ENCODE measurements at places on chromosomes 2 and 18.

DNA sequence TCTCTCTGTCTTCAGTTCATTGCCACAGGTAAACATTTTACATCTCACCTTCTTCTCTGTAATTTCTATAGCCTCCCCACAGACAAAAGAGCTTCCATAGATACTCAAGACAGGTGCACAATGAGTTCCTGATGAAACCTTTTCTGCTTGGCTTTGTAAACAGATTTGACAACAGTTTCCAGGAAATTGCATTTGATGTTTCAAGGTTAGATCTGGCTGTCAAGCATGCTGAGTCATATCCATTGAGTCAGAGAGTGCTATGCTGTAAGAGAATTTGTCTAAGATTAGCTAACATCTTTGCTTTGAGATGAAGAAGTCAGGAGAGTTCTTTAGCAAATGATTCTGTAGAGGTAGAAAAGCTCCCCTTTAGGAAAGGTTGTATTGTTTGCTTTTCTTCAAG lies 40.6 kb upstream of the MAP2 start:
- DNase-seq, result no peak

DNA sequence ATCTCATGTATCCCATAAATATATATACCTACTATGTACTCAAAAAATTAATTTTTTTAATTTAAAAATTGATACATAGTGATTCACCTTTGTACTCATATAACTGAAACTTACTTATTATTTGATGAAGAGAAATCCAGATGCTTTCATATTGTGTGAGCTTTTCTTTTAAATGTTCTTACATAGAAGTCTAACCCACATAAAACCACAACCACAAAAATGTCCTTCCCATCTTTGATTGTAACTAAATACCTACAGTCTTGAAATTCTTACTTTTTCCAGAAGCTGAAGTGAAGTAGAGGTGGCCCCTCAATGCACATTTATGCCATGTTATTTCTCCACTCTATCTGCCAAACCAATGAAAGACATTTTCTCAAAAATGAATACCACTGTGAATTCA lies 117.9 kb upstream of the COL5A2 start:
- no peak for DNase-seq

DNA sequence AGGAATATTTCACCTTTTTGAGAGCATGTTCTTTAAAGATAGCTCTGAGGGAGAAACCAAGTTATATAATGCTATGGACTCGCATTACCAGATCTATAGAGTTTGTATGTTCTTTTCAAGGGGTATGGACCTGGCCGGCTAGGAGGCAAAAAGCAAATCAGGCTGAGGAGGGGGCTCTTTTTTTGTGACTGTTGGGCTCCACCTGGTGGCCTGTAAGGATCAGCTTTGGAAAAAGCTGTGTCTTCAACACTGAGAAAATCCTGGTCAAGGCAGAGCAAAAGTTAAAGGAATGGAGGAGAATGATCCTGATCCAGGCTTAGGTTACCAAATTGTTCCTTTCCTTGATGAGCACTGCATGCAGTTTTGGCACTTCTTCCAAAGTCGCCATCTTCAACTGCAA lies 180.5 kb downstream of the DIS3L2 start:
- DNase-seq, result no peak

GRCh38 chr2:180033993-180034894 lies 27.1 kb upstream of the CWC22 start:
- no peak for DNase-seq

DNA sequence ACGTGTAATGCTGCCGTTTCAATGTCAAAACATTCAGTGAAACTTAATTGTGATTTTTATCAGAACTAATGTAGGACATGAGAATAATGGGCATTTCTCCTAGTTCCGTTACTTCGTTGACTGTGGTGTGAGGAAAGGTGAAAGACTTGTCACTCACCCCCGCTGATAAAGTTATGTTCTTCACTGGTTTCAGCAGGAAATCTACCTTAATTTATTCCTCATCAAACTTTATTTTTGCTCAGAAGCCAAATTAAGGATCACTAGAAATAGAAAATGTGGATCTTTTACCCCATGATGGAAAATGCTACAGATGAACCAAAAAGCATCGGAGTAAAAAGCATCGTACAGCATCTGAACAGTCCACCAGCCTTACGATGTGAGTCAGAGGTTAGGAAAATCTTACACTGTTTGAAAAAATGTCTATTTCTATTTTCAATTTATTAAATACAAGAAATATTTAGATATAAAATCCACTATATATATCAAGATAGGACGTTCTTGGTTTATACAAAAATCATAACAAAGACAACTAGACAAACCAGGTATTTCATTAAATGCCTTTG lies 1.0 kb upstream of the ROCK1 start:
- no peak for DNase-seq

GRCh38 chr2:42789751-42790150 lies 2.6 kb downstream of the HAAO start:
- no peak for DNase-seq

- no peak for DNase-seq
These were observed 106.9 kb downstream of the B3GNT2 start for GRCh38 chr2:62302631-62303435.

All from heart right ventricle (tissue), 16 donors.